Left ventricle myocardium superior (tissue), 1 donor: ENCODE measurements at places on chromosomes 6 and 20.

GRCh38 chr6:53067849-53068361, 2.7 kb downstream of the FBXO9 start:
- no peak for DNase-seq

DNA sequence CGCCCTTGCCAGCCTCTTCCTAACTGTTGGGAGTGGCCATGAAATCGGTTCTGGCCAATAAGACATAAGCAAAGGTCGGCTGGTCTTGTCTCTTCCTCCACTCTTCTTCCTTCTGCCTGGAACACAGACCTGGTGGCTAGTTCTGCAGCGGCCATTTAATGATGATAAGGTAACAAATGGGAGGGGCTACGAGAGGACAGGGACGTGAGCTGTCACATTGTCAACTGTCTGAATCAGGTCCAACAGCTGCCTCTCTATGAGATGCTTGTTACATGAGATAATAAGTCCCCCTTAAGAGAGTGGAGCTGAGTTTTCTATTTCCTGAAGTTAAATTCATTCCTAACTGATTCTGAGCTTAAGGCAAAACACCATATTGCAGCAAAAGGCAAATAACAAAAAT, 12.5 kb upstream of the TMEM242 start:
- DNase-seq: no peak

DNA sequence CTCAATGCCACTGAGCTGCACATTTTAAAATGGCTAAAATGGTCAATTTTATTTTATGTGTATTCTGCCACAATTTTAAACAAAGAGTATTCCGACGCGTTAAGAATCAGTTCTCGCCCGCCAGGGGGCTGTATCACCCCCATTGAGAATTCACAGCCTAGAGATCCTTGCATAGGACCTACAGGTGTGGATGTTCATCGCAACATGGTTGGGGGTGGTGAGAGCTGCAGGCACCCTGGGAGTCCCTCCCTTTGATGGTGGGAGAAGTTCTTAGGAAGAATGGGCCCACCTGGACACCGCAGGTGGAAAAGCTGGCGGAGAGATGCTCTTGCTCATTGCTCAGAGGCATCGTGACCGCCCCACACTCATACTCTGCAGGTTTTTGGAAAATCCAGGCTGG, 63.5 kb downstream of the SLC2A10 start:
- no peak for DNase-seq

DNA sequence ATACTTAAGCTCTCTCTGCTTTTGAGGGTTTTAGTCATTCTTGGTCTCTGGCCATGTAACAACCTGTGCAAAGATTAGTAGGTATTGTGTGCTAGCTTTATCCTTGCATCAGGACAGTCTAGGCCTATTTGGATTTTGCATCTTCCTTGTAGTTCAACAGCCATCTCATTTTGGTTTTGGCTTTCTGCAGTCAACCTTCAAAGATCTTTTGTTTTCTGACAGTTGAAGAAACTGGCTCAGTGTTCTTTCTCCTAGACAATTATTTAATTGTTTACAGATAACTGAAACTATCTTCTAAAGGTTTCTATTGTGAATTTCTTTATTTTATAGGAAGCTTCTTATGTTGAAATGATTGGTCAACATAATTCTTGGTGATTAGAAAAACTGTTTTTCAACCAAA, 307.5 kb downstream of the CDKAL1 start:
- no peak for DNase-seq

DNA sequence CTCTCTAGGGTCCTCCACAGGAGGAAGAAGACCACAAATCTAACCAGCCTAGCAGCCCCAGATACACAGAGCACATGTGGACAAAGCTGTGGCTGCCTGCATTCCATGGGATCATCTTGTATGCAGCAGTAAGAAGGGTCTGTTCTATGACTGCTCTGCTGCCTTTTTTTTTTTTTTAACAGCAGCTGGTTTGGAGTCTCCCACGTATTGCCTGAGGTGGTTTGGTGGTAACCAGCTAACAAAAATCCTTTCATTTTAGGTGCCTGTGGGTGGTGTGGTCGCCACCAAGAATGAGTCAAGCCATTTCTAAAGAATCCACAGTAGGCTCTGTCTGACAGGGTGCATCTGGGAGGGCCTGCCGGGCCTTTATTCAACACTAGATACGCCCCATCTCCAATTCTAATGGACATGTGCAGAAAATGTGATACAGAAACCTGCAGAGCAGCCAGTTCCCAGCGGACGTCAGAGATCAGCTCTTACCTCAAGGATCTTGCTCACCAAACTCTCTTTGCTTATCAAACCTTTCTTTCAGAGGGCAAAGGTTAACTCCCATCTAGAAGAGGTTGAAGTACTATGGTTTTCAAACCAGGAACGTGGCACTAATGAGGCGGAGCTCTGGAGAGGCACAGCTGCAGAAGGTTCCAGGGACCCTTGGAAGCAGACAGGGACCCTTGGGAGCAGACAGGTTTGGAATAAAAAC, 32.0 kb downstream of the GNAS-AS1 start:
- DNase-seq: no peak

DNA sequence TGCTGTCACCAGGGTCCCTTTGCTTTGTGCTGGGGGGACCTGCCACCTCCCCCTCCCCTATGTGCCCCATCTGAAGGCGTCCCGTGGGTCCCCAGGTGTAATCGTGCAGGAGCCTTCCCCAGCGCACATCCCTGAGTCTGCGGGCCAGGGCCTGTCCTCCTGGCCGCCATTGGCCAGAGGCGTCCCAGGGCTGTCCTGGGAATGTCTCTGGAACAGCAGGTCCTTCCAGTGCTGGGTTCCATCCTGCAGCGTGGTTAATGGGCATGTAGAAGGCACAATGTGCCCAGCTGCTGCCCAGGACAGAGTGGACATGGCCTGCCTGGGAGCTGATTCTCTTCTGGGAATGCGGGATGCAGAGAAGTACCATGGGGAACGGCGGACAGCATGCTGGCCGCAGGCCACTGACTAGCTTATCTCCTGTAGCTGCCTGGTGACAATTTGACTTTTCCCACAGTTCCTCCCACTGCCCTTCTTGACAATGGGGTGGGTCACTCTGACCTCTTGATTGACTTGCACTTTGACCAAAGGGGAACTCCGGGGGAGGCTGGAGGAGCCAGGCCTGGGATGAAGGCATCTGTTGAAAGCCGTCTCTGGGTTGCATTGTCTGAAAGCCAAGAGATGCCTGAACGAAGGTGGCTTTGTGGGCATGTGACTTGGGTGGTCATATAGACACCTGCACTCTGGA, 64.0 kb downstream of the CTCFL start:
- DNase-seq: peak; percentile 61

DNA sequence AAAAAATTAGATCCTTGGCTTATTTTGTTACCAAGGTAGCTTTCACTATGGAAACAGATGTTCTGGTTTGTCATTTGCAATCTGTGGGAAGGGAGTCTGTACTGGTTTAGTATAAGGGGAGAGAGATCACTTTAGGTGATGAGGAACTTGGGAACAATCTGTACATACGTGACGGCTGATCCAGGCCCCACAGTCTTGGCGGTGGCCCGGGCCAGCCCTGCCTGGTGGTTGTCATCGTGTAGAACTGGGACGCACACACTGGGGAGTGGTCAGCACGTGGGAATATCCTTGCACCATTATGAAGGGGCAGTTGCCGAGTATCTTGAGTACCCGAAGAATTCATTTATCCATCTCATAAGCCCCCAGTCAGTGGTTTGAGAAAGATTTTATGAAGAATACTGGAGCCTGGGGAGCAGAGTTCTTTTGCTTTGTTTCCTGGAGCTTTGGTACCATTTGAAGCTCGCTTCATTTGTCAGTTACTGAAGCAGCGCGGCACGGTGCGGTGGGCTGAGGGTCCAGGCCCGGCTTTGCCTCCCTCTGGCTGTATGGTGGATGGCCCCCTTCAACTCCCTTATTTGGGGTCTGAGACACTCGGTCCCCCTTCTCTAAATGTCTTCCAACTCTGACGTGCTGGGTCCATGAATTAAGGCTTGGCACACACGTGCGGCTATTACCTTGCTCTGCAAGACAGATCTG, 22.8 kb upstream of the CLDN20 start:
- DNase-seq: no peak
